ENCODE measurements at places on chromosomes 3 and 15. TPM values are rescaled to one million over a fixed set of nuclear protein-coding genes. Genes with fewer than 3 reads are reported as not detected.
A peak's percentile ranks its signal among the peaks of the same experiment; 100 is the strongest.

DNA sequence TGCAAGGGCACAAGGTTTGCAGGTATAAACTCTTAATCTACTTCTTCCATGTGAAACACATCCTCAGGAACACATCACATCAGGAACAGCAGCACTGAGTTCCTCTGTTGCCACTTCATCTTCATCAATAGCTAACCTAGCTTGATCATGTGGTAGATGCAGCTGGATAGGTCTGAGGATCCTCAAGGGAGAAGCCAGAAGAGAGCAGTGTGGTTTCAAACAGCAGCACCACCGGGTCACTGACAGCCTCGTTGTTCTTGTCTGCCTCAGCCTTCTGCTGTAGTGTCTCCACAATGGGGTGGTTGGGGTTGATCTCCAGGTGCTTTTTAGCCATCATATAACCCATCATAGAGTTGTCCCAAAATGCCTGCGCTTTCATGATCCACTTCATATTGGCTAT is 58.8 kb downstream of the ADAM10 start:
- H3K27me3 ChIP-seq, result no peaks in the 10 kb centered on the region
- no peak overlapping the region for H3K4me3 ChIP-seq
- no peaks in the 10 kb centered on the region for H3K36me3 ChIP-seq
- no peaks in the 10 kb centered on the region for H3K4me1 ChIP-seq

GRCh38 chr3:127475975-127476705 is 114.4 kb downstream of the TPRA1 start:
- H3K4me1 ChIP-seq, result peaks cover 1% of the 10 kb centered on the region
- H3K27ac ChIP-seq, result no peak overlapping the region
- DNase-seq, result no peak

DNA sequence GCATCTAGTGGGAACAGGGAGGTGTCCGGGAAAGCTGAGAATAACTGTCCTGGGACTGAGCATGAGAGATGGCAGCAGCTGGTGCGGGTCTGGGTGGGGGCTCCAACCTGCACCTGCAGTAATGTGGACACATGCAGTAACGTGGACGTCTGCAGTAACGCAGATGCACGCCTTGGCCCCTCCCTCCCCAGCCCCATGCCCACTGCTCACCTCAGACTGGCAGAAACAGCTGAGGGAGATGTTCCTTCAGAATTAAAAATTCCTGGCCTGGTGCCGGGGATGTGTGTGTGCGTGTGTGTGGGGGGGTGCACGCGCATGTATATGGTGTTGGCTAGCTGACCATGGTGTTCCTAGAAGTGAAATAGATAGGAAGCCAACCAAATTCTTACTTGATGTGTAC is 86.7 kb upstream of the OXTR start:
- H3K27me3 ChIP-seq, result no peaks in the 10 kb centered on the region
- DNase-seq, result no peak
- no peak overlapping the region for H3K4me3 ChIP-seq

GRCh38 chr15:60399246-60399915 is 1.6 kb upstream of the ANXA2 start:
- no peaks in the 10 kb centered on the region for H3K27me3 ChIP-seq
- peak overlapping the region; percentile 40 for H3K27ac ChIP-seq
- H3K4me1 ChIP-seq, result peaks cover 2% of the 10 kb centered on the region
- no peak overlapping the region for H3K4me3 ChIP-seq

DNA sequence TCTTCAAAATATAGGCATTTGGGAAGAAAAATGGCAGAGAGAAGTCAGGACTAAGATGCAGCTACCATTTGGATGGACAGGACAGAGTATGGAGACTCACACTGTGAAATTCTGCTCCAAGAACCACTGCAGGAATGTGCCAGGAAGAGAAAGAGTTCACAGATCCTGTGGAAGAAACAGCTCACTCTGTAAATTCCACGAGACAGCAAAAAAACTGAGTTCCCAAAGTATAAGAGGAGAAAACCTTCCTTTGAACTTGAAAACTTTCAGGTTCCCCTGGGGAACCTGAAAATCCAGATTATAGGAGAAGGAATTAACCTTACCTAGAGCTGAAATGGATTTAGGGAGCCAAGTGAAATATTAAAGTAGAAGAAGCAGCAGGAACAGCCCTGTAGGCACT is 137.1 kb downstream of the PLCH1 start:
- H3K36me3 ChIP-seq, result no peaks in the 10 kb centered on the region
- no peaks in the 10 kb centered on the region for H3K4me1 ChIP-seq
- no peaks in the 10 kb centered on the region for H3K27me3 ChIP-seq

DNA sequence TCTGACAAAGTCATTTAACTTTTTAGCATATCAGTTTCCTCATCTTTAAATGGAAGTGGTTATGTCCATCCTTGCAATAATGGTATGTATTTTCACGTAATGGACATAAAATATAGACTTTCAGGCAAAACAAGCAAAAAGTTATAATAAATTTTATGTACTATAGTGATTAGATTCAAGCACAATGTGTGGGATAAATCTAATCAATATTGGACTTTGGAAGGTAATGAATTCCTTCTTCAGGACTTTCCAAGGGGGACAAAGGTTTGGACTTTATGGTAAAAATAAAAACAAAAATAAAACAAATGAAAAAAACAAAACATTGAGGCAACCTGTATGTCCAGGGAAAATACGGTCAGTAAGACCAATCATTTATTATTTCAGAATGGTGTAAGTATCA is 357.7 kb downstream of the ROBO1 start:
- no peak overlapping the region for H3K27ac ChIP-seq
- no peaks in the 10 kb centered on the region for H3K4me1 ChIP-seq
- no peak overlapping the region for H3K4me3 ChIP-seq
- no peaks in the 10 kb centered on the region for H3K27me3 ChIP-seq
- H3K36me3 ChIP-seq, result no peaks in the 10 kb centered on the region

- no peak for DNase-seq
- H3K4me3 ChIP-seq, result no peak overlapping the region
- no peaks in the 10 kb centered on the region for H3K36me3 ChIP-seq
- no peaks in the 10 kb centered on the region for H3K27me3 ChIP-seq
- no peak overlapping the region for H3K27ac ChIP-seq
These were observed 9.8 kb downstream of the RPL15 start for GRCh38 chr3:23926736-23927135.

DNA sequence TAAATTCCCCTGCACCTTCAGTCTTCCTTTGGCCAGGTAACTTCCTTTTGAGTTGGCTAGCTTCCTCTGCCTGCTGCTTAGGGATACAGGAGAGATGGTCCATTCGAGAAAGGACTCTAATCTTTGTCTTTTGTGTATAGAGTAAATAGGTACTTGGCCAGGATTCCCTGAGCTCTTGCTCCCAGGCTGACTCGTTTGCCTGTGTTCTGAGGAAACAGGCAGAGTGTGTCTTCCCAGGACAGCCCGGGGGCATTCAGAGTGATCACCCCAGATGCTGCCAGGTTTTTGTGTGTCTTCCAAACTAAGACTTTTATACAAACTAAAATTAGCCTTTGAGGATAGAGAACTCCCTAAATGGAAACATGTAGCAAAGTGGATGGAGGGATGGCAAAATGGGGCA is 39.5 kb downstream of the TMEM108 start:
- no peak for DNase-seq
- no peaks in the 10 kb centered on the region for H3K36me3 ChIP-seq
- no peak overlapping the region for H3K4me3 ChIP-seq
- no peaks in the 10 kb centered on the region for H3K4me1 ChIP-seq
- no peak overlapping the region for H3K27ac ChIP-seq

GRCh38 chr3:90136456-90137191 is 1029.2 kb downstream of the EPHA3 start:
- H3K27ac ChIP-seq, result no peak overlapping the region
- no peaks in the 10 kb centered on the region for H3K4me1 ChIP-seq
- no peak for DNase-seq
- H3K36me3 ChIP-seq, result no peaks in the 10 kb centered on the region
- H3K4me3 ChIP-seq, result no peak overlapping the region
- H3K27me3 ChIP-seq, result no peaks in the 10 kb centered on the region

- no peaks in the 10 kb centered on the region for H3K4me1 ChIP-seq
- H3K4me3 ChIP-seq, result peak overlapping the region; percentile 92
- no peaks in the 10 kb centered on the region for H3K36me3 ChIP-seq
- H3K27me3 ChIP-seq, result no peaks in the 10 kb centered on the region
These were observed 1.9 kb downstream of the ATP1B3 start for GRCh38 chr3:141878326-141878725.

GOLGA8T gene
- 0.87 TPM for total RNA-seq

SPTSSB gene
- total RNA-seq, result 0.23 TPM

Measured in ovary (tissue), 10 donors.